ENCODE measurements at places on chromosomes 12 and 14. TPM values are rescaled to one million over a fixed set of nuclear protein-coding genes. Genes with fewer than 3 reads are reported as not detected.
A peak's percentile ranks its signal among the peaks of the same experiment; 100 is the strongest.

DNA sequence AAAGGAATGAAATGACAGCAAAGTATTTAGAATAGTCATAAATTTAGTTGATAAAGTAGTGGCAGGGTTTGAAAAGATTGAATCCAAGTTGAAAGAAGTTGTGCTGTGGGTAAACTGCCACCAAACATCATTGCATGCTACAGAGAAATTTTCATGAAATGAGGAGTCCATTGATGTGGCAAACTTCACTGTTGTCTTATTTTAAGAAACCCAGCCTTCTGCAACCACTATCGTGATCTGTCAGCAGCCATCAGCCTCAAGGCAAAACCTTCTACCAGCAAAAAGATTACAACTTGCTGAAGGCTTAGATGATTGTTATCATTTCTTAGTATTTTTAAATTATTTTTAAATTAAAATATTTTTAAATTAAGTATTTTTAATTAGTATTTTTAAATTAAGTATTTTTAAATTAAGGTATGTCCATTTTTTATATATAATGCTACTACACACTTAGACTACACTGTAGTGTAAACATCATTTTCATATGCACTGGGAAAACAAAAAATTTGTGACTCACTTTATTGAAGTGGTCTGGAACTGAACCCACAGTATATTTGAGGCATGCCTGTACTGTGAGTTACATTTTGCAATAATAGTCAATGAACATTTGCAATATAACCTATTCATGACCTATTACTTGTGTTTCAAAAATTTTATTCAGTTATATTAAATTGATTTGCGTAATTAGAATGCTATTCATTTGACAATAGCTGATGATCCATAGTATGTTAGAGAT lies 67.2 kb upstream of the SYT1 start:
- DNase-seq: no peak
- peaks cover 6% of the 10 kb centered on the region for H3K36me3 ChIP-seq
- H3K27me3 ChIP-seq: no peaks in the 10 kb centered on the region
- H3K27ac ChIP-seq: no peak overlapping the region
- H3K4me1 ChIP-seq: no peaks in the 10 kb centered on the region
- no peak overlapping the region for H3K4me3 ChIP-seq

DNA sequence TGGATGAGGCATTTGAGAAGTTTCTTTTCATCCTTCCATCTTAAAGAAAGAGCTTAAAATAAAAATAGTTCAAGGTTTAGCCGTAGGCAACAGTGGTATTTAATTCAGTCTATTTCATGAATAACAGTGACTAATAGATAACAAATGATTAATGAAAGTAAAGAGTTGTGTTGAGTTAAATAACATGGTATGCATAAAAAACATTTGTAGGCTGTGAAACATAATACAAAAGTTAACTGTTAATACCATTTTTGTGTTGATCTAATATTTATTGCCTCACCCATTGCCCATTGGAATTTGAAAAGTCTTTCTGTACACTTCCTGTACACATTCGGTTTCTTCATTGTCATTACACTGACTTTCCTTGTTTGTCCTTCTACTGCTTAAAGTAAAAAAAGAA lies 108.6 kb upstream of the PDE3A start:
- no peak overlapping the region for H3K27ac ChIP-seq
- no peak overlapping the region for H3K4me3 ChIP-seq
- H3K27me3 ChIP-seq: no peaks in the 10 kb centered on the region
- peaks cover 1% of the 10 kb centered on the region for H3K4me1 ChIP-seq

DNA sequence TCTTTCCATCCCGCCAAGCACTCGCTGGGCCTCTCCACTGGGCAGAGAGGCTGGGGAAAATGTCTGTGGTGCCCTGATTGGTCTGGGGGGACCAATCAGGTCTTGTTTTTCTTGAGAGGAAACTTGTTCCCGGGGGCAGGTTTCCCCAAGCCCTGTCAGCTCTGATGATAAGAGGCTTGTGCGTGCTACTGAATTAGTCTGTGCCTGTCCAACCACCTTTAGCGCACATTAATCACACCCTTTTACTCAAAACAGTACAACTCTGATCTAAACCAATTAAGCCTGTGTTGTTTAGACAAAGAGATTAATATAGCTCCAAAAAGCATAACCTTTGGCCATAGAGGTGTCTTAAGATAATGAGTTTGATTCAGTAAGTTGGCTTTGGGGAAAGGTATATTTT lies 580.4 kb downstream of the VRK1 start:
- peaks cover 7% of the 10 kb centered on the region for H3K4me1 ChIP-seq
- no peak for DNase-seq
- no peaks in the 10 kb centered on the region for H3K27me3 ChIP-seq
- H3K27ac ChIP-seq: no peak overlapping the region

OTX2 gene
- total RNA-seq: 193 TPM

DNA sequence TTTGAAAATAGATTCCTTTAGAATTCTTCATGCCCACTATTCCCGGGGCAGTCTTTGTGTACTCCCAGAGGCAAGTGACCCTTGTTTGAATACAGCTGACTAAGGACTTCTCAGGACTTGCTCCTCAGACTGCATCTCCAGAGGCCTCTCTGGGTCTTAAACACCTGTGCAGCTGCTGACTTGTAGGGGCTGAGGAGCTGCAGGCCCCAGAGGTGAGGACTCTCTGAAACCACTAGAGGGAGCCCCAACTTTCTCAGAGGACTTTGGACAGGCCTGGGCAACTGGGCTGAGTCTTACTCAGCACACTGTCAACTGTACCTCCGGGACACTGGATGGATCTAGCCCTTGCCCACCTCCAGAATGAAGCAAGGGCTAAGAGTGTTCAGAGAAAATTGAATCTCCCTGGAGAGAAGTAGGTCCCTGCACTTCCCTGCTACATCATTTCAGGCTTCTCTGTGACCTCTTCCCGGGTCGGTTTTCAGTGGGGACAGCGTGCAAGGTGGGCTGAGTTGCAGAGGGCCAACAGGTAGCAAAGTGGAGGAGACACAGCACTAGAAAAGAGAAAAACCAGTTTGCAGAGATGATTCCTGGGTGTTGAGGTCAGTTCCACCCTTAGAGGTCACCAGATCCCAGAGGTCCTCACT lies 164.6 kb downstream of the TMEM117 start:
- H3K27me3 ChIP-seq: no peaks in the 10 kb centered on the region
- peak; percentile 86 for DNase-seq
- no peak overlapping the region for H3K27ac ChIP-seq
- H3K36me3 ChIP-seq: no peaks in the 10 kb centered on the region
- H3K4me1 ChIP-seq: no peaks in the 10 kb centered on the region
- no peak overlapping the region for H3K4me3 ChIP-seq

CRACR2A gene
- total RNA-seq: 2.0 TPM

DNA sequence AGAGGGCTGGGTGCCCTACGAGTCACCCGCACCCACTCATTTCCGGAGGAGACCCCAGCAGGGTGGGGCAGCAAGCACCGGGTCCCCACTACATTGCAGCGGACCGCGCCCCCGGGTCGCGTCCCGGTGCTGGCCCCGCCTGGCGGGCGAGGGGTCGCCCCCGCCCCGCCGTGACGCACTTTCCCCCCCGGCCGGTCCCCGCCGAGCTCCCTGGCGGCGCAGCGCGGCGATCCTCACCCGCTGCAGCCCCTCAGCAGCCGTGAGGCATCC lies 106.1 kb downstream of the PRICKLE1 start:
- H3K36me3 ChIP-seq: peaks cover 4% of the 10 kb centered on the region
- peak overlapping the region; percentile 91 for H3K4me3 ChIP-seq
- peaks cover 12% of the 10 kb centered on the region for H3K27me3 ChIP-seq
- no peak overlapping the region for H3K27ac ChIP-seq

KCNJ8 gene
- total RNA-seq: 0.15 TPM

ZNF26 gene
- 16.9 TPM for total RNA-seq

AMHR2 gene
- not detected for total RNA-seq

DNA sequence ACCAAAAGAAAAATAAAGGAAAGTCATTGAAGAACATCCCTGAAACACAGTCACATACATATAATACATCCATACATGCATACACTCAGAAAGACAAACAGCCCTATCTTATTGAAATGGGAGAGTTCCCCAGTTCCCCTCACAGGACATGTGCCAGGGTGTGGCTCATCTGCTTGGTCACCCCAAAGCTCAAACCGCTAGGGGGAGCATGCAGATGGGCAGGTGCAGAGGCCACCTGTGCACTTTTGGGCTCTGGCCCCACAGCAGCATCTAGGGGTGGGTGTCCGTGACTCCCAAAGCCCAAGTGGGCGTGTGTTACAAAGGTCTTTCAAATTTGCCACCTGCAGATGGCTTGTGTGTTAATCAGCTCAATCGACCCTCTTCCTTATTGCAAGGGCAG lies 75.2 kb downstream of the CMAS start:
- H3K4me1 ChIP-seq: no peaks in the 10 kb centered on the region
- H3K27me3 ChIP-seq: no peaks in the 10 kb centered on the region
- DNase-seq: peak; percentile 77
- no peak overlapping the region for H3K4me3 ChIP-seq
- peaks cover 14% of the 10 kb centered on the region for H3K36me3 ChIP-seq

DNAJC22 gene
- 3.2 TPM for total RNA-seq

TCL1B gene
- 3.6 TPM for total RNA-seq

LLPH gene
- total RNA-seq: 29.9 TPM

- H3K4me3 ChIP-seq: no peak overlapping the region
- no peak for DNase-seq
- H3K36me3 ChIP-seq: no peaks in the 10 kb centered on the region
- H3K27me3 ChIP-seq: no peaks in the 10 kb centered on the region
- no peaks in the 10 kb centered on the region for H3K4me1 ChIP-seq
- no peak overlapping the region for H3K27ac ChIP-seq
These were observed 218.8 kb downstream of the KITLG start for GRCh38 chr12:88361493-88361892.

DNA sequence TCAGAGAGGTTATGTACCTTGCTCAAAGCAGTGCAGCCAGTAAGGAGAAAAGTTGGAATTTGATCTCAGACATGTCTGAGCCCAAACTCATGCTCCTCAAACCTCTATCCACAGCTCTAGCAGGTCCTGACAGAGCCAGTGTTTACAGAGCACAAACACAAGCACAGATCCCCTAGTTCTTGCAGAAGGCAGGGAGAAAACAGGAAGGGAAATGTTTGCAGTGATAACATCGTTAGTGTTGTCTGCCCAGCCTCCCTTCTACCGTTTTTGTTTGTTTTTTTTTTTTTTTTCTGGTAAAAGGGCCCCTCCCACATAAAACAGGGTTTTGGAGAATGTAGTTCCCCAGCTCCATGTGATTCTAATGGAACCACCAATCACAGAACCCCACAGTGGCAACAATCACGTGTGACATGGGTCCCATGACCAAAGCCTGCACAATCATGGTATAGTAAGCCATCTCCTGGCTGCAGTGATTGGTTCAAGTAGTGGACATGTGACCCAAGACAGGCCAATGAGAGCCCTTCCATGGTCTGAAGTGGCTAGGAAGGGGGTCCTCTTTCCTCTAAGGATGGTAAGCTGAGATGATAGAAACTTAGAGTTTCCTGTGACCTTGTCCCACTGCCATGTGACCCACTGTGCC lies 513.4 kb downstream of the MED13L start:
- no peak overlapping the region for H3K27ac ChIP-seq
- H3K36me3 ChIP-seq: no peaks in the 10 kb centered on the region
- no peaks in the 10 kb centered on the region for H3K4me1 ChIP-seq
- no peaks in the 10 kb centered on the region for H3K27me3 ChIP-seq
- H3K4me3 ChIP-seq: no peak overlapping the region

GRCh38 chr12:92654929-92655328 lies 47.9 kb upstream of the PLEKHG7 start:
- no peaks in the 10 kb centered on the region for H3K4me1 ChIP-seq
- H3K36me3 ChIP-seq: no peaks in the 10 kb centered on the region
- H3K4me3 ChIP-seq: no peak overlapping the region

PSEN1 gene
- total RNA-seq: 49.9 TPM

- H3K4me1 ChIP-seq: peaks cover 3% of the 10 kb centered on the region
- no peak overlapping the region for H3K27ac ChIP-seq
- DNase-seq: no peak
- no peaks in the 10 kb centered on the region for H3K27me3 ChIP-seq
- no peaks in the 10 kb centered on the region for H3K36me3 ChIP-seq
These were observed 65.5 kb downstream of the FBXO34 start for GRCh38 chr14:55336691-55337090.

DNA sequence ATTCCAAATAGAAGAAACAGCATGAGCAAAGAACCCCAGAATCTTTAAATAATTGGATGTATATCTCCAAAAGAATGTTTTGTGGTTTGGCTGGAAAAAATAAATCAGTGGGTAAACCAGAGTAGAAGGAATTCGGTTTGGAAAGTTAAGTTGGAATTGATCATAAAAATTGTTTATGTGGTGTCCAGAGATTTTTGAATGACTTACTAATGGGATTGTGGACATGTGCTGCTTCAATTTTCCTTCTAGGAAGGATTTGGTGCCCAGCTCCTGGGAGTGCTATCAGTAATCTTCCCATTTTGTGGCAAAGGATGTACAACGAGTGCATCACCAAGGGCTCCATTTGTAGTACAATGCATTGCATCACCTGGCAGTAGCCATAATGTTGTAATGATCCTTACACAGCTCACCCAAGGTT lies 224.8 kb downstream of the SLC16A7 start:
- peaks cover 12% of the 10 kb centered on the region for H3K36me3 ChIP-seq
- H3K27ac ChIP-seq: no peak overlapping the region
- H3K4me1 ChIP-seq: no peaks in the 10 kb centered on the region
- H3K27me3 ChIP-seq: no peaks in the 10 kb centered on the region

GRCh38 chr12:34406996-34407300 lies 384.7 kb downstream of the ALG10 start:
- no peak overlapping the region for H3K27ac ChIP-seq
- H3K4me3 ChIP-seq: no peak overlapping the region
- DNase-seq: peak; percentile 12
- H3K36me3 ChIP-seq: peaks cover 31% of the 10 kb centered on the region
- no peaks in the 10 kb centered on the region for H3K4me1 ChIP-seq

- DNase-seq: no peak
- H3K4me3 ChIP-seq: no peak overlapping the region
- no peak overlapping the region for H3K27ac ChIP-seq
- H3K27me3 ChIP-seq: no peaks in the 10 kb centered on the region
These were observed 41.6 kb downstream of the JAG2 start for GRCh38 chr14:105126981-105127329.

BICD1 gene
- total RNA-seq: 128 TPM

GRCh38 chr12:91413581-91414546 lies 231.2 kb upstream of the DCN start:
- DNase-seq: no peak
- no peak overlapping the region for H3K27ac ChIP-seq
- no peaks in the 10 kb centered on the region for H3K27me3 ChIP-seq
- H3K36me3 ChIP-seq: no peaks in the 10 kb centered on the region

DCN gene
- not detected for total RNA-seq

DNA sequence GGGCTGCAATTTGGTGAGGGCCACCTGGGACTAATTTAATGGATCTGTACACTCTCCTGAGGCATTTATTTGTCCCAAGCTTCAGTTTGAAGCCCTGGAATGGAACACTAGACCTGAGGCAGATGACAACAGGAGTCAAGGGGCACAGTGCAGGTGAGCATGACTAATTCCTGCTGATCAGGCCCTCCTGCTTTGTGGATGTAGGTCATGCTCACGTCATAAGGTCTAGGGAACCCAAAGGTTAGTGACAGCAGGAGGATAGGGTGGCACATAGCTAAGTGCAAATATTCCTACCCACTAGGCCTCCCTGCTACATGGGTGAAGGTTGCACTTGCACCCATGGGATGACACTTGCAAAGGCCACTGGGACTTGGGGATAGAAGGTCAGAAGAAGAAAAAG lies 30.8 kb downstream of the SDR9C7 start:
- H3K27me3 ChIP-seq: no peaks in the 10 kb centered on the region
- H3K4me1 ChIP-seq: no peaks in the 10 kb centered on the region
- H3K36me3 ChIP-seq: no peaks in the 10 kb centered on the region
- DNase-seq: no peak
- no peak overlapping the region for H3K27ac ChIP-seq
